ENCODE measurements at places on chromosomes 7 and 10.
A peak's percentile ranks its signal among the peaks of the same experiment; 100 is the strongest.

DNA sequence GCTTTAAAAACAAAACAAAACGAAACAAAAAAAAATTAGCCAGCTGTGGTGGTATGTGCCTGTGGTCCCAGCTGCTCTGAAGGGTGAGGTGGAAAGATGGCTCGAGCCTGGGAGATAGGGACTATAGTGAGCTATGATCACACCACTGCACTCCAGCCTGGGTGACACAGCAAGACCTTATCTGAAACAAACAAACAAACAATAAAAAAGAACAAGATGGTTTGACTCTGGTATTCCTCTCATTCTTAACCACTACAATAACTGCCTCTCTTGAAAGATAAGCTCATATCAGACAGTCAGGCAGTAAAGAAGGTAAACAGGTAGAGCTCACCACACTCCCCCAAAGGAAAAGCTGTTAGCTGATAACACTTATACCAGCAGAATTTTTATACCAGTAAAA, 14.1 kb upstream of the DUSP5 start:
- DNase-seq = no peak

- DNase-seq = no peak
Observed at GRCh38 chr10:31936933-31937332, 8.3 kb upstream of the ARHGAP12 start.

GRCh38 chr7:129781928-129782817, 170.6 kb downstream of the UBE2H start:
- no peak for DNase-seq

DNA sequence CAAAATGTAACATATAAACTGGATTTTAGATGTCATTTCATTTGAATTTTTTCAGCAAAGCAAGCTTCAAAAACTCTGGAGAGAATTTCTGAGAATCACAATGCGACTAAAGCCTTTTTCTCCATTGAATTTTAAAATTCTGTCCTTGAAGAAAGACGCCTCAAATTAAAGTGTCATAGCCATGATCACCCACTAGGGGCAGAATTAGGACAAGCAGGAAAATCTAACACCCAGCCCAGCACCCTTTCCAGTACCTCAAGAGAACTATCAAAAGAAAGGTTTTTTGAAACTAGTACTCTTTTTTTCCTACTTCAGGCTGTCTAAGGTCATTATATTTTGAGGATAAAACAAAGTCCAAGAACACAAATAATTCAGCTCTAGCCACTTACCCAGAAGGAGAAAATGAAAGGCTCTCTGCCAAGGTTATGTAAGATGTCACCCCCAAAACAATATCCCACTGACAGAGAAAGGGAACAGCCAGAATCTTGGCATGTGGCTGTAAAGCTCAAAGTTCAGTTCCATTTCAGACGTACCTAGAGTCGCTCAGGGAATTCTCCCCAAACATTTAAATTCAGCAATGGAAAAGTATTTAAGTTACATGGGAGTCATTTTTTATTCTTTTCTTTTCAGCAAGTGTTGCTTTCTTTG, 299.4 kb downstream of the SNX13 start:
- DNase-seq = peak; percentile 18

DNA sequence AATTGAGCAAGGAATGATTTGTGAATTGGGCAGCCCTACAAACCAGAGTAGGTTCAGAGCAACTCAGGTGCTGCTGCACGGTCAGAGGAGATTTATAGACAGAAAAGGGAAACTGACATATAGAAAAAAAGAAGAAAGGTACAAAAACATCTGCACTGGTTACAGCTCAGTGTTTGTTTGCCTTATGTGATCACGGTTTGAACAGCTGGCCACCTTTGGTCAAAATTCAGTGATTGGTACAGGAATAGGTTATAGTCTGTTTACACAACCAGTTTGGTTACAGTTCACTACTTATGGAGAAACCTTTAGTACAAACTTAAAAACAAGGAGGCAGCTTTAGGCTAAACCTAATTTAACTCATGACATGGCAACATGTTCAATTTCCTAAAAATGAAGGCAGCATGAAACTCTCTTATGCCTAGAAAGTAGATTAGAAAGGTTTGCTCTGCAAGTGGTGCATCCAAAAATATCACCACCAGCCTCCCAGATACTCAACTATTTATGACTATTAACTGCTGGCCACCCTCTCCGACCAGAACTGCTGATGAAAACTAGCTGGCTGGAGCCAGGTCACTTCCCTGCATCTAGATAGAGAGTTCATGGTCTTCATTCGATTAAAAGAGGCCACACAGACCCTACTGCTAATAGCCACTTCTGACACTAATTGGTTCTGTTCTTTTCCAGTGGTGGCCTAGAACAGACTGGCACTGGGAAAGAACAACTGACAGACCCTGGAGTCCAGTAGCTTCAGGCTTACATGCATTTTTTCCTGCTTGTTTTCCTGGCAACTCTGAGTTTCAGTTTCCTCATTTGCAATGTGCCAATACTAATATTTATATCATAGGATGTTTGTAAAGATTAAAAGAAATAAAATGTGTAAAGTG, 548.0 kb downstream of the CCSER2 start:
- DNase-seq = no peak

GRCh38 chr10:92241158-92241500, 49.7 kb downstream of the CPEB3 start:
- no peak for DNase-seq

DNA sequence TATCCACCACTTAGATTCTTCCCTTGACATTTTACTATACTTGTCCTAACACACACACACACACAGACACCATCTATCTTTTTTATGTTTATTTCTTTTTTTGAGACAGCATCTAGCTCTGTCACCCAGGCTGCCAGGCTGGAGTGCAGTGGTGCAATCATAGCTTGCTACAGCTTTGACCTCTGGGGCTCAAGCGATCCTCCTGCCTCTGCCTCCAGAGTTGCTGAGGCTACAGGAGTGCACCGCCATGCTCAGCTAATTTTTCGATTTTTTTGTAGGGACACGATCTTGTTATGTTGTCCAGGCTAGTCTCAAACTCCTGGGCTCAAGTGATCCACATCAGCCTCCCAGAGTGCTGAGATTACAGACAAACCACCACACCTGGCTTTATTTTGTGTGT, 16.7 kb downstream of the WIPI2 start:
- no peak for DNase-seq

- no peak for DNase-seq
Observed at GRCh38 chr7:155754165-155754564, 58.1 kb downstream of the SHH start.

- no peak for DNase-seq
Observed at GRCh38 chr7:108077709-108078108, 52.5 kb downstream of the LAMB4 start.

GRCh38 chr7:84142726-84143125, 51.9 kb downstream of the SEMA3A start:
- no peak for DNase-seq

DNA sequence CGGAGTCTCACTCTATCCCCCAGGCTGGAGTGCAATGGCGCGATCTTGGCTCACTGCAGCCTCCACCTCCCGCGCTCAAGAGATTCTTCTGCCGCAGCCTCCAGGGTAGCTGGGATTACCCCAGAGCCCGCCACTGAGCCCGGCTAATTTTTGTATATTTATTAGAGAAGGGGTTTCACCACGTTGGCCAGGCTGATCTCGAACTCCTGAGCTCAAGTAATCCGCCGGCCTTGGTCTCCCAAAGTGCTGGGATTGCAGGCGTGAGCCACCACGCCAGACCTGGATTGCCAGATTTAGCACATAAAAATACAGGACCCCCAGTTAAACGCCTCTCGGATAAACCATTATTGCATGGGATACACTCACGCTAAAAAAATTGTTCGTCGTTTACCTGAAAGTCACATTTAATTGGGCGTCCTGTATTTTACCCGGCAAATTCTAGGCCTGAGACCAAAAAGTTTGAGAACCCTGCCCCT, 375 bp upstream of the GATAD1 start:
- DNase-seq = peak; percentile 10

DNA sequence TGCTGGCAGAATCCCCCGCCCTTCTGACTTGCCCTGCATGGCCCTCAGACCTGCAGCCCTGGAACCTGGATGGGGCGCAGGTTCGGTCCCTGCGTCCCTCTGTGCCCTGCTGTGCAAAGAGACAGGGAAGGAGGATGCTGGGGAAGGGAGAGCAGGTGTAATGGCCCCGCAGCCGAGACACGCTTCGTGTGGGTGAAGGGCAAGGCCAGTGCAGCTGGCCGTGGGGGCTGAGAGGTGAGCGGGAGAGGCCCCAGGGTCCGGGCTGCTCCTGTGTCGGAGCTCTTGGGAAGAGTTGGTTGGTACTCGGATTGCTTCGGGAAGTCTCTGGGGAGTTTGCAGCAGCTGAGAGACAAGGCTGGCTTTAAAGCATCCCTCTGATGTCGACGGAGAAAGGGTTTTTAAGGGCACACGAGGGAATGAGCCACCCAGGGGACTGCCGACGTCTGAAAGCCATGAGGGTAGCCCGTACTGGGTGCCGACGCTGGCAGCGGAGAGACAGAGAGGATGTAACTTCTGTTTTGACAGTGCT, 6.5 kb downstream of the ELFN1 start:
- no peak for DNase-seq

- DNase-seq = no peak
Observed at GRCh38 chr10:78781251-78781913, 287.4 kb upstream of the ZMIZ1 start.

DNA sequence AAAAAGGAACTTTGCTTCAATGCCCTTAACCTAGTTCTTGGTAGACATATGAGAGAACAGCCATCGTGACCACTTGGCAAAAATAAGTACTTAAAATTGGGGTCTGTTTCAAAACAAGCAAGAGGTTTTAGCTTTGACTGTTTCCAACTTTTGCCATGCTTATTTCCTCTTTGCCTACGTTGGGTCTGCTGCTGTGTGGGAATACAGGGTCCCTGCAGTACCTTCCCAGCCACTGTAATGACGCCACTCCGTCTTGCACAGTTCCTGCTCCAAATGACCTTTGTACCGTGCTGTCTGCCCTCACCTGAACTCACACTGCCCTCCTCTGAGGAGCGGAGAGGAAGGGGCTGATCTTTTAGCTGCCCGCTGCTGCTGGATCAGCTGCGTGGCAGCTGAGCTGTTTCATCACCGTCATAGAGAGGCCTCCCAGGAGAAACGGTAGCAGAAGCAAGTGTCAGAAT, 133.1 kb downstream of the MAPK8 start:
- no peak for DNase-seq

GRCh38 chr10:287814-288213, 152.6 kb downstream of the ZMYND11 start:
- no peak for DNase-seq

- DNase-seq = no peak
Observed at GRCh38 chr10:59773088-59773487, 19.8 kb upstream of the MRLN start.

GRCh38 chr10:104690959-104691358, 49.9 kb downstream of the SORCS3 start:
- no peak for DNase-seq

DNA sequence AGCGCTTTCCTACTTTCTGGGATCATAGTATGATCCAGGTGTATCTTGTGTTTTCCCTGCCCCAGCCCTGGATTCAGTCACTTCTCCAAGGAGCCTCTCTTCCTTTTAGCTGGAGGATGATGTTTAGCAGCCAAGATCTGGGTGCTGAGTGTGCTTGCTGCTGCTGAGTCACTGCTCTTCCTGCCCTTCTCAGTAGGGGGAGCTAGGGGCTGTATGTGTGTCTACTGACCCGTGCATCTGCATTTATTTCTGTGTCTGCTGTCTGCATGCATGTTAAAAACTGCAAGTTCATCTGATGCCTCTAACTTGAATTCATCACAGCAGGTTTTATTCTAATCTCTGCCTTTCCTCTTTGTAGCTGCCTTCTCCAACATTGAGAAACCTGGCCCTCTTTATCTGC, 31.6 kb downstream of the MGMT start:
- DNase-seq = no peak

DNA sequence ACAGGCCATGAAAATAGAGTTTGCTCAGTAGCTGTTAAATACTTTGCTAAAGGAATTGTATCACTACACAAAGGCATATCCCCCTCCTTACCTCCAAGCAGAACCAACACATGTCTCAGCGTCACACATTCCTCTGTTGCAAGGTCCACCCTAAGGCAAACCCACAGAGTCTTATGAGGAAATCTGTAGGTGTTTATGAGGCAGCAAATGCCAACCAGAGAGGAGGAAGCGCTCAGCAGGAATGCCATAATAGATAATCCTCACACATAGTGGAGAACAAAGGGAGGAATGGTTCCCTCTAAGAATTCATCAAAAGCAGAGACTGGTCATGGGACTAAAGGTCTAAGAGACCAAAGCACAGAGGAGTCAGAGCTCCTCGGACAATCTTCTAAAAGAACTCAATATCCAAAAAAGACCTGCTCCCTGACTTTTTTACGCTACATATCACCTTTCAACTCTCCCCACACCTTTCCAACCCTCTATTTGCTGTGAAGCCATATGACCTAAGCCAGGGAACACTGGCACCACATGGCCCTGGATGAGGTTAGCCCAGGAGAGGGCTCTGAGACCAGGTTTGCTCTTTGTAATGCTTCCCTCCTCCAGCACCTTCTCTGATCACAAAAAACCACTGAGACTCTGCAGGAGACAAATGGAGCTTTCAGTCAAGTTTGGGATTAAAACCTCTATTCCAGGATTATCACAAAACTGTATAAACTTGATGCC, 7.3 kb downstream of the SLC25A13 start:
- DNase-seq = no peak

- DNase-seq = no peak
Observed at GRCh38 chr10:12644380-12645144, 295.2 kb downstream of the CAMK1D start.

- no peak for DNase-seq
Observed at GRCh38 chr10:112958275-112958995, 8.4 kb downstream of the TCF7L2 start.

- DNase-seq = no peak
Observed at GRCh38 chr10:96719200-96719599, 1.1 kb downstream of the PIK3AP1 start.

GRCh38 chr7:131061818-131062217, 265.9 kb upstream of the MKLN1 start:
- DNase-seq = no peak

DNA sequence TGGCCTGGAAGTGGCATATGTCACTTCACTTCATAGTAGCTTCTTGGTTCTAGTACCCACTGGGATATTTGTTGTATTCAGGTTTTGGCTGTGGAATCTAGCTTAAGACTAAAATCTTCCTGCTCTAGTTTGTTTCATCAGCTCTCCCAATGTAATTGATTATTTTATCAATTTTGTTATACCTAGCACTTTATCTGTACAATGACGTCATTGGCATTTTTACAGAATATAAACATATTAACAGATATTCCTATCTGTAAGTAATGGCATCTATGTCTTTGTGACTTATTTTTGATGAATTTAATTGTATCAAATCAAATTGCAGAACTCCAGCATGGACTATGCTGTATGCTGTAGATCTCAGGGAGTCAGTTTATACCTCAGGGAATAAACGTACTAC, 19.7 kb downstream of the KIAA1217 start:
- no peak for DNase-seq

- no peak for DNase-seq
Observed at GRCh38 chr10:30063099-30063498, 3.7 kb upstream of the JCAD start.

GRCh38 chr7:141949021-141949420, 2.2 kb upstream of the CLEC5A start:
- no peak for DNase-seq

- DNase-seq = no peak
Observed at GRCh38 chr7:151665368-151665767, 145.7 kb upstream of the RHEB start.

GRCh38 chr7:46577394-46577793, 656.3 kb upstream of the IGFBP3 start:
- no peak for DNase-seq

Data from activated naive CD8-positive, alpha-beta T cell treated with anti-CD3 and anti-CD28 coated beads, Interleukin-2, amount 50 U/mL, for 24 hours (primary cell).